HS-27A (cell line): ENCODE measurements at places on chromosomes 3 and 15.

GRCh38 chr15:84764989-84765388 is 16.6 kb downstream of the ZNF592 start:
- DNase-seq = no peak

- DNase-seq = no peak
Observed at GRCh38 chr3:183871541-183871940, 13.1 kb downstream of the PARL start.

DNA sequence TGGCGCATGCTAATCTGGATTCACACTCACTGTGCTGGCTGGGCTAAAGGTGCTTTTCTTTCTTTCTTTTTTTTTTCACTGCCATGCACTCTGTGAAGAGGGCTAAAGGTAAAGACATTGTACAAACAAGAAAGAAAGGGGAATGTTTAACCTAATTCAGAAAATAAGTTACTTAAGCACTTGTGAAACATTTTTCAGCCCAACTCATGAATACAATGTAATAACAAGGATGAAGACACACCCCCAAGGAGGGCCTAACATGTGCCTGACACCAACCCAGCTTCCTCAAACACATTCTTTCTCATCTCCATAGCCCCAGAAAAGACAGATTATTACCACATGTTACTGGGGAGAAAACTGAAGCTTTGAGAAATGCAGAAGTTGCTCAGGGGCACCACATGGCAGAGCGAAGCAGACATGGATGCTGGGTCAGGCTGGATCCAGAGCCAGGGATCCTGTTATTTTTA is 5.7 kb downstream of the STIMATE start:
- DNase-seq = no peak

DNA sequence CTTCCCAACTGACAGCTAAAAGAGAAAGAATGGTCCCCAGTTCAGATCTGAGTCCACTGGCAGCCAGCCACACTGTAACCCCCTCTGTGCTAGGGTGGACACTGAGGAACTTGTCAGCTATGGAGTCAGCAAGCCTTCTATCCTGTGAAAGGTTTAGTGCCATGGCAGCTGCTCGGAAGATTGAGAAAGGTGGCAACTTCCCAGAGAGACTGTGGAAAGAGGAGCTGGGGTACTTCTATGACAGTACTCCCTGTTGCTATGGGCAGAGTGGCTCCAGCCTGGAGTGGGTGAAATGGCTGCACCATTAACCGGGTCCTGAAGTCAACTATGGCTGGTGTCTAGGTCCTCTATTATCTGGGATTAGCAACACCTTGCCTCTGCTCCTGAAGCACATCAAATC is 447.2 kb downstream of the EPHB1 start:
- DNase-seq = no peak

DNA sequence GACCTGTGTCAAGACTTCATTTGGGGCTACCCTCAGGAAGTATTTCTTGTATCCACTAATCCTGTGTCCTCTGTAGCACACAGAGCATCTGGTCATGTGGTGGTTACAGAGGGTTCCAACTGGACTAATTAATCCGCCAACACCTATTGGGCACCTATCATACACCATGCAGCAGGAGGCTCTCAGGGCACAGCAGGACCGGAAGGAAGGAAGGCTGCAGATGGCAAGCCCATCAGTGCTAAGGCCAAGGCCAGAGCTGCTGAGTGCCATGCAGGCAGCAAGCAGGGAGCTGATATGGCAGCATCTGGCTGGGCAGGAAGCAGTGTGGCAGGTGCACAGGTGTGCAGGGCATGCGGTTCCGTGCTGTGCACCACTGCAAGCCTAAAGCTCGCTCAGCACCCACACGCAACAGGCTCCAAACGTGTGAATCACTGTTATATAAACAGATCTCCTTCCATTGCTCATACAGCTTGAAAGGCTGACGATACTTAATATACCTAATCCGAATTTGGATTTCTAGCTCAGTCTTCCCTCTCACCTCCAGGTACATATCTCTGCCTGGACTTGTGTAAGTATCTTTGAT is 64.4 kb upstream of the SNRPA1 start:
- no peak for DNase-seq

DNA sequence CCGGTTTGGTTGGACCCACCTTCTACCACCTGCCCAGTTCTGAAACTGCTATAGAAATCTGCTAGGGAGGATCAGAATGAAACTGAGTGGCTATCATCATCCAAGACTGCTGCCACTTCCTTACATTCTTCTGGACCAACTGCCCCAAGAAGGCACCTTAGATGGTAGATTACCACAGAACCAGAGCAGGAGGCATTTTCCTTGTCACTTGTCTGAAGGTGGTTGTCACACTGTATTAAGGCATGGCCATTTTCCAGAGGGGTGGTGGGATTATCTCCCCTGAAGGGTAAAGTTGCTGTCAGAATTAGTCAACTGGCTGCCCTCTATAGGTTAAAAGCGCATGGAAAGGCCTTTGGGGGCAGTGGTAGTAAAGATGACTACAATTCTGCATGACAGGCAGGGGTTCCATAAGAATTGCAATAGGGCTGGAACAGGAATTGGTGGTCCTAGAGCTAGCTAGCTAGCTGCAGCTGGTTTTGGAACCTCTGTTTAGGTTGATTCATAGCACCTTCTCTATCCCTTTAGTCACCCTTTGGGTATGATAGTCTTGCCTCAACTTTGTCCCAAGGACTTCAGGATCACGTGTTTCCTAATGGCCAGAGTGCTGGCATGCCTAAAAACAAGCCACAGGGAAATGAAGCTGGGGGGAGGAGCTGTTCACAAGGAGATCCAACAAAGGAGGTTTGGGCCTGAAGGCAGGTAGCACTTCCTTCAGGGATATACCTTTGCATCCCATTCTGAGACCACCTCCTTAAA is 4.8 kb upstream of the CSPG5 start:
- DNase-seq = no peak

GRCh38 chr15:88621789-88622604 is 857 bp downstream of the AEN start:
- no peak for DNase-seq

DNA sequence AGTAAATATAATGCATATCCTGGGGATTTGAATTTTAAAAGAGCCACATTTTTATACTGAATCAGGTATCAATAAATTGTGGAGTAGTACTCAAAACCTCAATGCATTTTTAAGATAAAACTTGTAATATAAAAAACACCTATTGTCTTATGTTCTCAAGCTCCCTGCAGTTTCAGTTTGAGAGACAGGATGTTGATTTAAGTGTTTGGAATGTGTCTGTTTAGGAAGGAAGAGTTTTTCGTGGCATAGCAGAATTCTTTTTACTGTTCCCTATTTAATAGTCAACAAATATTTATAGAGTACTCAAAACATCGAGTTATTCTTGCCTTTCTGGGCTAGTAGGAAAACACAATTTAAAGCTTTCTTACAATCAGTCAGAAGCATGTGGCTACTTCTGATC is 146.1 kb upstream of the BCHE start:
- DNase-seq = no peak
